Dermis lymphatic vessel endothelial cell (primary cell): ENCODE measurements at places on chromosomes 7 and 10. TPM values are rescaled to one million over a fixed set of nuclear protein-coding genes. Genes with fewer than 3 reads are reported as not detected.

Gene CPA4
- total RNA-seq, result 0.54 TPM in 1 of 2 replicates, not detected in the other

Gene WNT2
- total RNA-seq, result not detected in 2 replicates

Gene EPHB6
- under 0.01 TPM in 1 of 2 replicates, not detected in the other for total RNA-seq

Gene PON1
- total RNA-seq, result not detected in 2 replicates

Gene EIF5AL1
- 0.17 and 0.33 TPM in 2 replicates for total RNA-seq

Gene PRKAR1B
- total RNA-seq, result 59.9 and 66.4 TPM in 2 replicates

Gene CC2D2B
- 0.17 and 0.33 TPM in 2 replicates for total RNA-seq

Gene TMEM270
- total RNA-seq, result not detected in 2 replicates

Gene ASIC3
- total RNA-seq, result 0.09 and 0.11 TPM in 2 replicates

Gene ZNF22
- 34.6 and 45.2 TPM in 2 replicates for total RNA-seq

Gene JCAD
- 55.3 and 59.0 TPM in 2 replicates for total RNA-seq

Gene GPR26
- total RNA-seq, result not detected in 2 replicates

Gene SFTPA1
- total RNA-seq, result under 0.01 TPM in 1 of 2 replicates, not detected in the other

Gene GLI3
- total RNA-seq, result under 0.01 TPM in 2 replicates

Gene HOXA2
- total RNA-seq, result 0.11 and 0.43 TPM in 2 replicates

Gene KCTD7
- 4.8 and 5.4 TPM in 2 replicates for total RNA-seq

Gene FGFBP3
- 0.33 and 0.43 TPM in 2 replicates for total RNA-seq

Gene LIPF
- not detected in 2 replicates for total RNA-seq

Gene MYPN
- total RNA-seq, result 0.11 TPM in 1 of 2 replicates, not detected in the other

Gene ACTA2
- 3.3 and 5.9 TPM in 2 replicates for total RNA-seq

Gene DYDC2
- not detected in 2 replicates for total RNA-seq

Gene ANKRD1
- 92.0 and 289 TPM in 2 replicates for total RNA-seq

Gene ACTL6B
- not detected in 2 replicates for total RNA-seq

Gene CYP3A4
- not detected in 2 replicates for total RNA-seq

Gene CALCR
- total RNA-seq, result not detected in 2 replicates

Gene DNAH11
- total RNA-seq, result 0.11 TPM in 1 of 2 replicates, not detected in the other

Gene ATXN7L1
- total RNA-seq, result 3.9 and 5.4 TPM in 2 replicates

Gene TSPAN15
- total RNA-seq, result 61.3 and 86.2 TPM in 2 replicates

Gene SFTPA2
- total RNA-seq, result not detected in 2 replicates

Gene PRPS1L1
- total RNA-seq, result not detected in 2 replicates

Gene GIMAP1
- total RNA-seq, result 21.1 and 28.8 TPM in 2 replicates

Gene SYT15B
- 1.2 and 3.0 TPM in 2 replicates for total RNA-seq

Gene FBXO24
- total RNA-seq, result 0.09 and 0.11 TPM in 2 replicates

Gene TNRC18
- total RNA-seq, result 20.0 and 30.3 TPM in 2 replicates
